ENCODE measurements at places on chromosomes 7 and 10. TPM values are rescaled to one million over a fixed set of nuclear protein-coding genes. Genes with fewer than 3 reads are reported as not detected.

The ZNF503 gene
- total RNA-seq: 0.83 TPM

- no peaks in the 10 kb centered on the region for H3K4me1 ChIP-seq
- H3K27me3 ChIP-seq: no peaks in the 10 kb centered on the region
Measured at GRCh38 chr7:18927134-18927533, 190.3 kb downstream of the TWIST1 start.

The ACTL6B gene
- not detected for total RNA-seq

DNA sequence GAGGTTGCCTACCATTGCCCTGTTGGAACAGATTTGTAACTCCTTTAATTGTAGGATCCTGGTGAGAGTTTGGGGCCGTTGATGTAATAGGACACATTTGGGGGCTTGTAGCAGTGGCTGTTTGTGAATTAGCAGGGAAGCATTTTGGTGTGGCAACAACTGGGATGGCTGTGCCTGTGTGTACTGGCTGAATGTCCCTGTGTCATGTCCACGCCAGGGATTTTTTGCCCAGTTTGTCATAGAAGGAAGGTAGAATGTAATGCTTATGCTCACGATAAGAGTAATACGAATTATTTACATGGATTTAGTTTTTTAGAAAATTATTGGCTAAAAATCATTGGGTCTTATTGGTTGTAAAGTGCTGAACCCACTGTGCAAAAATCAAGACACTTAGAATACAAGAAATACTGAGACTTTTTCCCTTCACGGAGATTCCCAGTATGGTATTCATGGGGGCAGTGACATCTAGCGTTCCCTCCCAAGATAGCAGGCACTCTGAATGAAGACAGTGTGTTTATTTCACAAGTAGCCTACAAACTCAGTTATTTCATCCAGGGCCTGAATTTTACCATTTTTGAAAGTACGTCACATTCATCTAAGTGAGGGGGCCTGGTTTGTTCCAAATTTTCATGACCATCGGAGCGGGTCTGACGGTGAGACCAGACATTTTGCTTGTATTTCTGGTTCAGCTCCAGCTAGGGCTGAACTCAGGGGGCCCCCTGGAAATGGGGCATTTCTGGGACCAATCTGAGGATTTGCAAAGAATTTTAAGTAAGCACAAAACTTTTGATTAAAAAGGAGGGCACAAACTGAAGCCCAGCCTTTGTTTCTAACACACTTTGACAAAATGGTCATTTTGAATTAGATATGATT is 74.7 kb downstream of the CACNB2 start:
- H3K27ac ChIP-seq: no peak overlapping the region
- no peaks in the 10 kb centered on the region for H3K36me3 ChIP-seq
- peak; percentile 73 for DNase-seq
- peaks cover 3% of the 10 kb centered on the region for H3K4me1 ChIP-seq
- no peak overlapping the region for H3K4me3 ChIP-seq

DNA sequence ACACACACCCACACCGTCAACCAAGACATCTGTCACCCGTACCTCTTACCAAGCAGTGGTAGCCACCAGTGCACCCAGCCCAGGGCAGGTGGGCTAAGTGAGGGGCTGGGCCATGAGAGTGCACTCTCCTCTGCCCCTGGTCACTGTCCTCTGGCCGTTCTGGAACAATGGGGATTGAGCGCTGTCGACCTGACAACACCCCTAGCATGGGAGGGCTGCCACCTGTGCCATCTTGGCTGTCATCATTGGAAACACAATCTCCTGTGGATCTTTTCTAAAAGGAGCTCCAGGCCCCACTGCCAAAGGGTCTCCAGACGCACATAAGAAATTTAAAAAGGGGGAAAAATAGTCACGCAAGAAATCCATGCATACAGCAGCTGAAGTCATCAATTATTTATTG is 80.1 kb downstream of the CTBP2 start:
- no peak overlapping the region for H3K27ac ChIP-seq
- no peaks in the 10 kb centered on the region for H3K27me3 ChIP-seq
- peaks cover 8% of the 10 kb centered on the region for H3K36me3 ChIP-seq
- H3K4me1 ChIP-seq: peaks cover 26% of the 10 kb centered on the region
- DNase-seq: no peak
- no peak overlapping the region for H3K4me3 ChIP-seq

DNA sequence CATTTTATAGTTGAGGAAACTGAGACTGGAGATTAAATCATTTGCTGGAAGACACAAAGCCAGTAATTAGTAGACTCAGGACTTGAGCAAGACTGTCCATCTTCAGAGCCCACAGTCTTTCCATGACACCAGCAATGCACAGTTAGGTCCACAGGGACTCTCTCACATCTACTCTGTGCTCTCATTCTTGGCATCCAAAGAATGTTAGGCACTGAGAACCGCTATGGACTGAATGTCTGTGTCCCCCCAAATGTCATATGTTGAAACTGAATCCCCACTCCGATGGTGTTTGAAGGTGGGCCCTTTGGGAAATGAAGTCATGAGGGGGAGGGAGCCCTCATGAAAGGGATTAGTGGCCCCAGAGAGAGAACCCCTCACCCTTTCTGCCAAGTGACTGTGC is 100.6 kb downstream of the LANCL2 start:
- no peak overlapping the region for H3K27ac ChIP-seq
- peaks cover 21% of the 10 kb centered on the region for H3K36me3 ChIP-seq
- H3K4me3 ChIP-seq: no peak overlapping the region

- DNase-seq: no peak
- peak overlapping the region; percentile 56 for H3K4me3 ChIP-seq
- peak overlapping the region; percentile 52 for H3K27ac ChIP-seq
Measured at GRCh38 chr10:67883710-67884312, 645 bp upstream of the SIRT1 start.

DNA sequence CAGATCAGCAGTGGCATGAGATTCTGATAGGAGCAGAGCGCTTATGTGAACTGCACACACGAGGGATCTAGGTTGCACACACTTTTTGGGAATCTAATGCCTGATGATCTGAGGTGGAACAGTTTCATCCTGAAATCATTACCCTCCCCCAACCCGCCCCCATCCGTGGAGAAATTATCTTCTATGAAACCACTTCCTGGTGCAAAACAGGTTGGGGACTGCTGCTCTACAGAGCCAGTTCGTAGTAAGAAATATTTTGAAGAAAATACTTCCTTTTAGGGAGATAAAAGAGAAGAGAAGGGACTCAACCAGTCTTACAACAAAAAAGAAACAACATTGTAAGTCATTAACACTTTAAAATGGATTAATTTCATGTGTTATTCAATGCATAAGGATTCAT is 1308.2 kb downstream of the GATA3 start:
- H3K27me3 ChIP-seq: no peaks in the 10 kb centered on the region
- H3K27ac ChIP-seq: no peak overlapping the region
- H3K36me3 ChIP-seq: no peaks in the 10 kb centered on the region
- H3K4me1 ChIP-seq: no peaks in the 10 kb centered on the region
- H3K4me3 ChIP-seq: no peak overlapping the region
- no peak for DNase-seq

- H3K4me1 ChIP-seq: no peaks in the 10 kb centered on the region
- no peaks in the 10 kb centered on the region for H3K36me3 ChIP-seq
- DNase-seq: no peak
- no peaks in the 10 kb centered on the region for H3K27me3 ChIP-seq
Measured at GRCh38 chr7:56127241-56127975, 11.2 kb upstream of the NUPR2 start.

DNA sequence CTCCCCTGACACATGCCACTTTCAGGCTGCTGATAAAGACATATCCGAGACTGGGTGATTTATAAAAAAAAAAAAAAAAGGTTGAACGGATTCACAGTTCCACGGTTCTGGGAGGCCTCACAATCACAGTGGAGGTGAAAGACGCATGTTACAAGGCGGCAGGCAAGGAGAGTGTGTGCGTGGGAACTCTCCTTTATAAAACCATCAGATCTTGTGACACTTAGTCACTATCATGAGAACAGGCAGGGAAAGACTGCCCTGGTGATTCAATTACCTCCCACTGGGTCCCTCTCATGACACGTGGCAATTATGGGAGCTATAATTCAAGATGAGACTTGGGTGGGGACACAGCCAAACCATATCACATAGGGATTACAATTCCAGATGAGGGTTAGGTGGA is 181.5 kb downstream of the TCERG1L start:
- no peak overlapping the region for H3K4me3 ChIP-seq
- no peaks in the 10 kb centered on the region for H3K36me3 ChIP-seq
- H3K27ac ChIP-seq: no peak overlapping the region
- no peaks in the 10 kb centered on the region for H3K27me3 ChIP-seq
- H3K4me1 ChIP-seq: no peaks in the 10 kb centered on the region

The CCL24 gene
- not detected for total RNA-seq

DNA sequence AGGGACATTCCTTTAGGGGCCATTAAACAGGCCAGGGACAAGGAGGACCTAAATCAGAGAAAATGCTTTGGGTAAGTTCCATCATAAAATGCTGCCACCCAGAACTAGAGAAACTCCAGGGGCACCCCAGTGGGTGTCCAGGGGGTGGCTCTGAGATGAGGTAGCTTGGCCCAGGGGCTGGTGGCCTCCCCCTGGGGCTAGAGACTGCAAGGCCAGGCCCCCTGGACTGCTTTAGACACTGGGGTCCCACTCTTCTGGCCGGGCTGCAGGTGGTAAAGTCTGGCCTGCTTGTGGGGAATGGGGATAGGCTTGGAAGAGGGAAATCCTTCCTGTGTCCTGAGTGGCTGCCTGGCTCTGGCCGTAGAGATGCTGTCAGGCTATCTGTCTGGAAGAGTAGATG is 169.6 kb upstream of the PODXL start:
- no peak overlapping the region for H3K27ac ChIP-seq
- H3K36me3 ChIP-seq: no peaks in the 10 kb centered on the region
- H3K27me3 ChIP-seq: no peaks in the 10 kb centered on the region
- H3K4me1 ChIP-seq: no peaks in the 10 kb centered on the region
- no peak for DNase-seq
- no peak overlapping the region for H3K4me3 ChIP-seq

GRCh38 chr7:929311-929711 is 25.2 kb downstream of the ADAP1 start:
- no peaks in the 10 kb centered on the region for H3K27me3 ChIP-seq
- H3K36me3 ChIP-seq: no peaks in the 10 kb centered on the region
- peaks cover 7% of the 10 kb centered on the region for H3K4me1 ChIP-seq
- H3K4me3 ChIP-seq: no peak overlapping the region
- no peak for DNase-seq

- no peaks in the 10 kb centered on the region for H3K27me3 ChIP-seq
- peaks cover 21% of the 10 kb centered on the region for H3K4me1 ChIP-seq
- H3K27ac ChIP-seq: peak overlapping the region; percentile 13
- H3K4me3 ChIP-seq: no peak overlapping the region
- peak; percentile 80 for DNase-seq
Measured at GRCh38 chr10:110912374-110912773, 6.6 kb downstream of the BBIP1 start.

The CFAP70 gene
- 0.18 TPM for total RNA-seq

The WDFY4 gene
- total RNA-seq: not detected

All from IMR-90 (cell line).